AG08396 (cell line): ENCODE measurements at places on chromosomes 2 and 18.

- no peak for DNase-seq
Measured at GRCh38 chr2:24993406-24994145, 21.8 kb upstream of the DNAJC27 start.

DNA sequence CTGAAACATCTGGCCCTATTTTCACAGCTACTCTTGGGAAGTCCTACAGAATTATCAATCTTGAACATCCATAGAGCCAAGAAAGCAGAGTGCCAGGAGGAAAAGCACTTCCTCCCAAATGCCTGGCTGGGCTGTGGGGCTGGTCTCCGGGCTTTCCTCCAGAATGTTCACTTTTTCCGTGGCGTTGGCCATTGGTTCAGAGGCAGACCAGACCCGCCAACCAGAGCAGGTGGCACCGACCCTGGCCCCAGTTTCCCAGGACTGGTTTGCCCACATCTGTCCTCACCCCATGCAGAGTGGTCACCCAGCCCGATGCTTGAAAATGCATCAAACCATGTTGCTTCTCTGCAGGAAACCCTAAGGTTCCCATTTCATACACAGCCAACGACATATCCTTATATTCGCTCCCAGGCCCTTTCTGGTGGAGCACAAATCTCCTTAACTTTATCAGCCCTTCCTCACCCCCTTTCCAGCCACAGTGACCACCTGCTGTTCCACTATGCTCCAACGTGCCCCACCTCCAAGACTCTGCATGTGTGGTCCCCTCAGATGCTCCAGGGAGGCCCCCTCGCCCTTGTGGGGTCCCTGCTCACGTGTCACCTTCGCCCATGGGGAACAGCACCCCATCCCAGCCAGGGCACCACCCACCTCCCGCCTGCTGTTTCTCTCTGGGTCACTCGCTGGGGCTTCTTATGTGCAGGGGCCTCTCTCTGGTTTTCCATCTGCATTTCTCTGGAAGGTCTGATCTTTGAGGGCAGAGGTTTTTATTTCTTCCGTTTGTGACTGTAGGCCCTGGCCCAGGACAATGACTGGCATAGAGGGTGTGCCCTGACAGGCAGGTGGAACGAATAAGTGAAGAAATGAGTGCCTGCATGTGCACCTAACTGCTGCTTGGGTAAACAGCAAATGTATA lies 92.9 kb downstream of the PXDN start:
- no peak for DNase-seq

DNA sequence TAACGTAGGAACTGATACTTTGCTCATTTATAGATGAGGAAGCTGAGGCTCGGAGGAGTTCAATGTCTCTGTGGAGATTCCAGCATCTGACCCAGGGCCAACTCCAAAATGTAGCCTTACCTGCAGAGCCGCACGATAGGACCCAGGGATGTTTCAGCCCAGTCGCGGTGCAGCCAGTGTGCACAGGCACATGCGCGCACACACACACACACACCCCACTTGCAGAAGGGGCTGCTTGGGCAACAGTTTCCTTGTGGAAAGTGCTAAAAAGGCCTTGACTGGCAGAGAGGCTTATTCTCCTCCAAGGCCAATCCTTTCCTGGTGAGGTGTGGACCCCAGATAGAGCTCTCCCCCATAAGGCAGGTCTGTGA lies 101.7 kb downstream of the ZFP36L2 start:
- no peak for DNase-seq

DNA sequence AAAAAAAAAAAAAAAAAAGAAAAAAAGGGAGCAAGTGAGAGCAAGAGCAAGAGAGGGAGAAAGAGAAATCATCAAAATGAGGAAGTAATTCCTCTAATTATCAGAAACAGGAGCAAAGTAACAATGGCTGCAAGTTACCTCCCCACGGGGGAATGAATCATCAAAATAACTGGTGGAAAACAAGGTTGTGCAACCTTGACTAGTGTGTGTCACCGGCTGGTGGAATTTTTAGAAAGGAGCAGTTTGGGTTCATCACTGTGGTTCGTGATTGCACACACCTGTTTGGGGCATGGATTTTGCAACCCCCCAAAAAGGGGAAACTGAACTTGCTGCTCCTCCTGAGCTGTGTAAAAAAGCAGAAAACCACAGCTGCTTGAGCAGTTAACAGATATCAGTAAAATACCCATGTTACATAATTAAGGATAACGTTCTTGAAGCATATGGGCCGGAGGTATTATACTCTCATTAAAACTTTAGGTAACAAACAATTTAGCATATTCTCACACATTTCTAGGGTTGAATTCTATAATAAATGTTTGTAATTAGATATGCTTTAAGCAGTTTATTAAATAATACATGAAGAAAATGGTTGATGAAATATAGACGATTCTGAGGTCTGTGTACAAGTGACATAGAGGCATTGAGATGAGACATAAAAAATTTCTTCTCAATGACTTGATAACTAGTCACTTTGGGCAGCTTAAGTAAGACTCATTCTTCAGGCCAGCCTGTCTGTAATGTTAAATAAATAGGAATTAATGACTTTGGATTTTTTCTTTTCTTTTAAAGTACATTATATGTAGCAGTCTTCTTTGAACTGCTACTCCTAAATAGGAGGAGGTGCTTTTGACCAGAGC lies 184.2 kb upstream of the ZEB2 start:
- peak; percentile 4 for DNase-seq

DNA sequence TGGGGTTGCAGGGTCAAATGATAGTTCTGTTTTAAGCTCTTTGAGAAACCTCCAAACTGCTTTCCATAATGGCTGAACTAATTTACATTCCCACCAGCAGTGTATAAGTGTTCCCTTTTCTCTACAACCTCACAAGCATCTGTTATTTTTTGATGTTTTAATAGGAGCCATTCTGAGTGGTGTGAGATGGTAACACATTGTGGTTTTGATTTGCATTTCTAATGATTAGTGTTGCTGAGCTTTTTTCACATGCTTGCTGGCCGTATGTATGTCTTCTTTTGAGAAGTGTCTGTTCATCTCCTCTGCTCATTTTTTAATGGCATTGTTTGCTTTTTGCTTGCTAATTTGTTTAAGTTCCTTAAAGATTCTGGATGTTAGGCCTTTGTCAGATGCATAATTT lies 107.7 kb downstream of the PDE11A start:
- no peak for DNase-seq

DNA sequence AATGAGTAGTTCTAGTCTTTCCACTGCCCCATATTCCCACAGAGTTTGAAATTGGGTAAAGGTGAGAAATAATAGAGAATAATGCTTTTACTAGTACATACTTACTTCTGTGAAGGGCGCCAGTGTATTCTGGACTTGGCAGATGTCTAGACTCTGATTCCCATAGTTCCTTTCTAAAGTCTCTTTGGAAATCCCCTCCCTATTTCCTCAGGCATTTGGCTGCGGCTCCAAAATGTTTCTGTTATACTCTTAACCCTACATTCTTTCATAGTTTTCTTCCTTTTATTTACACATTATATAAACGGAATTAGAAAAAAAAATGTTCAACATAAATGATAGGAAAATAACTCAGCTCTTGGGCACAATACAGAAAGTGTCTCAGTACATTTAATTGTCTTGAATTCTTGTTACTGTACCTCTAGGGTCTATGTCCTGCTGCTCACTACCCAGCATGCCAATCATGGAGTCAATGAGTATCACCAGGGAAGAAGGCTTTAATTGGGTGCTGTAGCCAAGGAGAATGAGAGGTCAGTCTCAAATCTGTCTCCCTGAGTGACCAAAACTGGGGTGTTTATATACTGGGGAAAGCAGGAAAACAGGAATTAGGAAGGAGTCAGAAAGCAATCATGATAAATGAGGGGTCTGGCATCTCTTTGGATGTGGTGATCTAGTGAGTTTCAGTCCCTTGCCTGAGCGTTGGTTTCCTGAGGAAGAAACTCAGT lies 147.8 kb upstream of the MMADHC start:
- DNase-seq = no peak

GRCh38 chr2:11370377-11371091 lies 26.1 kb upstream of the ROCK2 start:
- no peak for DNase-seq

DNA sequence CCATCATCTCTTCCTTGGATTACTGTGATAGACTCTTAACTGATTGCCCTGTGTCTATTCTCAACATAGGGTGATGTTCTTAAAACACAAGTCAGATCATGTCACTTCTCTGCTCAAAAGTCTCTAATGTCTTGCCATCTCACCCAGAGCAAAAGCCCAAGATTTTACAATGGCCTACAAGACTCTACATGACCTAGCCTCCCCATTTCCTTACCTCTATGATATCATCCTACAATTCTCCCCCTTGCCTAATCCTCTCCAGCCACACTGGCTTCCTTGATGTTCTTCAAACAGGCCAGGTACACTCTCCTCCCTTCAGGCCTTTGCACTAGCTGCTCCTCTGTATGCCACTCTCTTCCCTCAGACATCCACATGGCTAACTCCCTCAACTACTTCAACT lies 55.1 kb downstream of the ROCK1 start:
- DNase-seq = no peak

- DNase-seq = no peak
Measured at GRCh38 chr18:47248115-47248603, 3.3 kb downstream of the SKOR2 start.

DNA sequence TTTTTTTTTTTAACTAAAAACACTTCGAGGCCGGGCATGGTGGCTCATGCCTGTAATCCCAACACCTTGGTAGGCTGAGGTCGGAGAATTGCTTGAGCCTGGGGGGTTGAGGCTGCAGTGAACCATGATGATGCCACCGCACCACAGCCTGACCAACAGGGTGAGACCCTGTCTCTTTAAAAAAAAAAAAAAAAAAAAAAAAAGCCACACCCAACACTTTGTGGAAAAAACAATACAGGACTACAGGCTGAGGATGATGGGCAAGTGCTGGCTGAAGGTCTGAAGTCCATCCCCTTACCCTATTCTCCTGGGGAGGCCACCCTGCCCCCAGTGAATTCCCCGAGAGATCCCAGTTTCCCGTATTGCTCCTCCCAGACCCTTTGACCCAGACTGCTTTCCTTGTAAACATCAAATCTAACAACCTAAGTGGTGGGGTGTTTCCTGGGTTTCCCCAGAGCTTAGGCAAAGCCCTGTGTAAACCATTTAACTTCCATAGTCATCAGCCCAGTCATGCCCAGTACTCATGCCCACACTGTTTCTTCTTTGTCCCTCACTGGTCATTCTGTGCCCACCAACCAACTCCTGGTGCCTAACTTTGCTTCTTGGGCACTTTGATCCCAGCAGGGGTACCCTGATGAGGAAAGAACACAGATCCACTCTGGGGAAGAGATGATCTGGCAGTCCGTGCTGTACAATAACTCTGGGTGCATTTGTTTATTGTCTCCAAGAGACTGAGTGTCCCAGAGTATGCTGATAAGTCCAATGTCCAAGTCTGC lies 5.8 kb upstream of the TMEM37 start:
- DNase-seq = no peak

GRCh38 chr2:129857200-129857599 lies 122.3 kb upstream of the RAB6C start:
- no peak for DNase-seq

GRCh38 chr2:173898178-173898668 lies 67.0 kb downstream of the SP3 start:
- no peak for DNase-seq

- no peak for DNase-seq
Measured at GRCh38 chr2:189372688-189373257, 68.5 kb upstream of the WDR75 start.

- no peak for DNase-seq
Measured at GRCh38 chr2:19031642-19032041, 326.8 kb downstream of the OSR1 start.

DNA sequence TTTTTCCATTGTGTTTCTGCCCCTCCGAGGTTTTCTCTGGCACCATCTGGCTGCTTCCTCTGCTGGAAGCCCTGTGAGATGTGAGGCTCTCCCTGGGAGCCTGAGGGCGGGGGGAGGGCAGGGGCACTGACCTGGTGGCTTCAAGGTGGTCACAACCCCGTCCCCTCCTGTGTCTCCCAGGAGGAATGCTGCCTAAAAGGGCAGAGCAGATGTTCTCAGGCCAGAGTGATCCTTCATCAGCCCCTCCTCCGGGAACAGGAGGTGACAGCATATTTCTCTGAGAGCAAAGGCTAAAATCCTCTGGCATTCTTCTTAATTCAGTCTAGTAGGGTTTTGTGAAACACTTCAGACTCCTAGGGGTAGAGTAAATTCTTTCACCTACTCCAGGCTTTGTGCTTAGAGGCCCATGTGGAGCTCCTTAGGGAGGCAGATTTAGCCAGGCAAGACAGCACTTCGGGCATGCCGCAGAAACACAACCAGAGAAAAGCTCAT lies 18.3 kb upstream of the GREB1 start:
- DNase-seq = no peak

- no peak for DNase-seq
Measured at GRCh38 chr2:215831296-215831913, 181.9 kb downstream of the MREG start.

DNA sequence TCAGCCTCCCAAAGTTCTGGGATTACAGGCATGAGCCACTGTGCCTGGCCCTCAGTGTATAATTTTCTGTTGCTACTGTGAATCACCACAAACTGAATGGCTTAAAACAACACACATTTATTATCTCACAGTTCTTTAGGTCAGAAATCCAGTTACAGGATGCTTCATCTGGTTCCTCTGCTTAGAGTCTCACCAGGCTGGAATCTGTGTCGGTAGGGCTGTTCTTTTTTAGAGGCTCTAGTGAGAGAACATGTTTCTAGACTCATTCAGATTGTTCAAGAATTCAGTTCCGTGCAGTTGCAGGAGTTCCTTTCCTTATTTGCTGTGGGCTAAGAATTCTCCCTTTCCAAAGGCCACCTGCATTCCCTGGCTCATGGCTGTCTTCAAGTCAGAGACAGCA lies 22.2 kb downstream of the CCDC121 start:
- no peak for DNase-seq

- no peak for DNase-seq
Measured at GRCh38 chr18:45821711-45822110, 3.8 kb upstream of the SIGLEC15 start.

- no peak for DNase-seq
Measured at GRCh38 chr18:42561521-42561920, 554.0 kb downstream of the RIT2 start.

- no peak for DNase-seq
Measured at GRCh38 chr2:180716186-180717180, 263.9 kb upstream of the UBE2E3 start.

DNA sequence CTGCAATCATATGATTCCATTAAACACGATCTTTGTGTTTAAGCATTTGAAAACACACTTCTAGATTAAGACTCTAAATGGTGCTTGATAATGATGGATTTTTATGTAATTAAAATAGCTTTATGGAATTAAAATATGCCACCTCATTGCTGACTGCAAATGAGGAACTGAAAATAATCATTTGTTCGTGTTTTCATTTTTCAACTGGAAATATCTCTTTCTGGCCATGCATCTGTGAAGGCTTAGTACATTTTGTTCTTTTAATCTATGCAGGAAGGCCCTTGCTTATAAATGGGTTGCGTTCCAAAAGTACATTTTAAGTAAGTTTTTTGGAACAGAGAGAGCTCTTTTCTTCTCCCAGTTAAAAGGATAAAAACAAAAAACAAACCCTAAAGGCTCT lies 125.5 kb downstream of the MC4R start:
- DNase-seq = no peak
